Caco-2 (cell line): ENCODE measurements at places on chromosomes 16 and 17.

DNA sequence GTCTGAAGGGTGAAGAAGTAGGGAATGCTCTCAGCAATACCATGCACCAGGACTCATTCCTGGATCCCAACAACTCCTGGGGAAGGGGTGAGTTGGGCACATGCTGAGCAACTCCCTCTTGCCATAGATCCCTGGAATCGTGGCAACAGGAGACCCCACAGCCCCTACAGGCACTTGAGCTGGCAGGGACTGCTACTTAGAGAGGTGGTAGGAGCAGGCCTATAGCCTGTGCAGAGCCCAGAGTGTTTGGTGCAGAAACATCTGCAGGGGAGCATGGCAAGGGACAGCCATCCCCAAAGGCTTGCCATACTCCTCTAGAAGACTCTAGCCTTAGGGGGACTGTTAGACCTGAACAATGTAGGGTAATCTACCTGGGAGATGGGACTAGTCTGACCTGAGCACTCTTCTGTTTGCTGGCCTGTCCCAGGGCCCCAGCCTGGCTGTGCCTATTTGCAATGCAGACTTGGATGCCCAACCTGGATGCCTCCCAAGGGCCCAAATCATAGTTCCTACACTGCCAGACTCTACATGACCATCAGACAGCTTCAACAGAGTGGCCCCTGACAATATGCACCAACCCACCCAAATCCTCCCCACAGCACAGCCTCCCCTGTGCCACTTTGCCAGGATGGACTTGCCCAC lies 568.6 kb upstream of the KIF2B start:
- DNase-seq, result no peak

GRCh38 chr17:44543213-44543904 lies 13.9 kb upstream of the FZD2 start:
- DNase-seq, result peak; percentile 97

- no peak for DNase-seq
Measured at GRCh38 chr17:36750316-36750885, 149.0 kb downstream of the MRM1 start.

- DNase-seq, result no peak
Measured at GRCh38 chr16:22239131-22239805, 33.2 kb downstream of the EEF2K start.

- DNase-seq, result no peak
Measured at GRCh38 chr16:6153901-6154300, 1056.3 kb upstream of the EEF2KMT start.

- DNase-seq, result no peak
Measured at GRCh38 chr17:12789075-12789480, 220 bp upstream of the ARHGAP44 start.

DNA sequence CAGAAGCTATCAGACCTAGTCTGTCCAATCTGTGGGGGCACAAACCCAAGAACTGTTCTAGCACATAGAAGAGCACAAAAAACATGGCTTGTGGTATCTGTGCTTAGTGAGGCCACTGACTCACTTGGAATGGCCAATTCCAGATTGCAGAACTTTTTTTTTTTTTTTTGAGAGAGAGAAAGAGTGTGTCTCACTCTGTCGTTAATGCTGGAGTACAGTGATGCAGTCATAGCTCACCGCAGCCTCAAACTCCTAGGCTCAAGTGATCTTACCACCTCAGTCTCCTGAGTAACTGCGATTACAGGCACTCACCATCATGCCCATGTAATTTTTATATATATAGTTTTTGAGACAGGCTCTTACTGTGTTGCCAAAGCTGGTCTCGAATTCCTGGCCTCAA lies 77.2 kb upstream of the CLEC3A start:
- DNase-seq, result no peak

- no peak for DNase-seq
Measured at GRCh38 chr16:81106826-81107503, 10.8 kb upstream of the GCSH start.

GRCh38 chr17:64683796-64684195 lies 21.7 kb upstream of the SMURF2 start:
- no peak for DNase-seq

DNA sequence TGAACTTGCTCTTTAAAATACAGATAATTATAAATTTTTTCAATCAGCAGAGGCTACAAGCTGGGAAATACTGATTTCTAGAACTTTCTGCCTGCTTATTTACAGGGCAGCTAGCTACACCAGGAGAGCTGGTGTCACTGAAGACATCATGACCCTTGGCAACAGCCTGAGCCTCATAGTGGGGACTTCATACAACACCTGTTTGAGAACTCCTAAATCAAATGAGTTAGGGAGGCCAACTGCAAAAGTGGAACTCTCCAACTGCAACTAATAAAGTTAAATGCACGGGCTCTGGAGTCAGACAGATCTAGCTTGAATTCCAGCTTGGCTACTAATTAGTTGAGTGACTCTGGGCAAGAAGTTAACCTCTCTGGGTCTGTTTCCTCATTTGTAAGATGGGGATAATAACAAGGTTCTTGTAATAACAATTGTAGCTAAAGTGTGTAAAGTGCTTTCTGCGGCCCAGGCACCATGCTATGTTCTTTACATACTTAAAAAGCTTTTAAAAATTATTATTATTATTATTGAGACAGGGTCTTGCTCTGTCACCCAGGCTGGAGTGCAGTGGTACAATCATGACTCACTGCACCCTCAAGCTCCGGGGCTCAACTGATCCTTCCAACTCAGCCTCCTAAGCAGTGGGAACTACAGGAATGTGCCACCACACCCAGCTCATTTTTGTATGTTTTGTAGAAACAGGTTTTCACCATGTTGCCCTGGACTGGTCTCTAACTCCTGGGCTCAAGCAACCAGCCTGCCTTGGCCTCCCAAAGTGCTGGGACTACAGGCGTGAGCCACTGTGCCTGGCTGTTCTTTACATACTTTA lies 33.4 kb downstream of the VAC14 start:
- no peak for DNase-seq

GRCh38 chr16:24491731-24492130 lies 47.6 kb upstream of the RBBP6 start:
- no peak for DNase-seq

DNA sequence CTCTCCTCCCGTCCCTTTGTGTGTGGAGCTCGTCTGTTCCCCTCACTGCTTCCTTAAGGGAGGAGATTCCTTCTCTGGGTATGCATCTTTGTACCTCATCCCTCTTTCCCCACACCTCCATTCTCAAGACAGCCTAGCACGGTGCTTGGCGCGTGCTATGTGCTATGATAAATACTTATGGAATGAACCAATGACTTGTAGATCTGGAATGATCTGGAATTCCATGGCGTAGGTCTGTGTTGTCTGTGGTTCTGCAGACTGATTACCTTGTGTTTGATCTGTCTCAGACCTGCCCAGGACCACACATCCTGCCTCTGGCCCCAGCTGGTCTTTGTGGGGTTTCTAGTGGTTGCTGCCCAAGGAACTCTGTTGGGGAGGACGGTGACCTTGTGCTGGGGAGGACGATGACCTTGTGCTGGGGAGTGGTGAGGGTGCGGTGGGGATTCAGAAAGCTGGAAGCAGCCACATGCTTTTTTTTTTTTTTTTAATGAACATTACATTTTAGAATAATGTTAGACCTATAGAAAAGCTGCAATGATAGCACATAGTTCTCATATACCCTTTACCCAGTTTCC lies 33.5 kb upstream of the ETV4 start:
- peak; percentile 75 for DNase-seq

DNA sequence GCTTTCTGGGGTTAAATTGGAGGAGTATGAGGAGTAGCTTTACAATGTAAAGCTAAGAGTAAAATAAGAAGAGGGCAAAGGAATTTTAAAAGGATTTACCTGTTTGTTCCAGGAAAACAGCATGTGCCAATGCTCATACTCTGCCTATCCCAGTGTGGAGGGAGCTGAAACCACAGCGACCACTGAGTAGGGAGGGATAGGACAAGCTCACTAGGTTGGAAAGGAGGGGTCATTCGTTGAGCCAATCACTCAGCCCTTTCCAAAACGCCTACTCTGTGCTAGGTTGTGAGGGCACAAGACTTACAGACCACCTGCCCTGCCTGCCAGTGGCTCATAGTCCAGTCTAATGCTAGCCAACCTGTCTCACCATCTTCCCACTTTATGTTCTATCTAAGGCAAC lies 1.1 kb upstream of the DNAJC7 start:
- DNase-seq, result no peak

GRCh38 chr17:65099941-65100315 lies 37.2 kb upstream of the RGS9 start:
- DNase-seq, result no peak

DNA sequence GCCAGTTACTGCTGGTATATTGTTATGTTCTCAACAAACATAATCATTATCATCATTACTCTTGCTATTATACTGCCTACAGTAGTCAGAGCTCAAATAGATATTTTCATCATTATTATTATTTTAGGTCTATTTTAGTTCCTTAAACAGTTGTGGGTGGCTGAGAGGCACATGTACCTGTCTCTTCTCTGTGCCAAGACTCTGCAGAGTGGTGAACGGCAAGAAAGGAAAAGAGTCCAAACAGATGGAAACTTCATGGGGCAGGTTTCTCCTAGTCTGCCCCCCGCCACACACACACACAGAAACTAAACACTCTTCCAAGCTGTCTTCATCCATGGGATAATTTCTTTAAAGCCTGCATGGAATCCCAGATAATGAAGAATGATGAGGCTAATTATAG lies 77.7 kb upstream of the CLEC3A start:
- no peak for DNase-seq

DNA sequence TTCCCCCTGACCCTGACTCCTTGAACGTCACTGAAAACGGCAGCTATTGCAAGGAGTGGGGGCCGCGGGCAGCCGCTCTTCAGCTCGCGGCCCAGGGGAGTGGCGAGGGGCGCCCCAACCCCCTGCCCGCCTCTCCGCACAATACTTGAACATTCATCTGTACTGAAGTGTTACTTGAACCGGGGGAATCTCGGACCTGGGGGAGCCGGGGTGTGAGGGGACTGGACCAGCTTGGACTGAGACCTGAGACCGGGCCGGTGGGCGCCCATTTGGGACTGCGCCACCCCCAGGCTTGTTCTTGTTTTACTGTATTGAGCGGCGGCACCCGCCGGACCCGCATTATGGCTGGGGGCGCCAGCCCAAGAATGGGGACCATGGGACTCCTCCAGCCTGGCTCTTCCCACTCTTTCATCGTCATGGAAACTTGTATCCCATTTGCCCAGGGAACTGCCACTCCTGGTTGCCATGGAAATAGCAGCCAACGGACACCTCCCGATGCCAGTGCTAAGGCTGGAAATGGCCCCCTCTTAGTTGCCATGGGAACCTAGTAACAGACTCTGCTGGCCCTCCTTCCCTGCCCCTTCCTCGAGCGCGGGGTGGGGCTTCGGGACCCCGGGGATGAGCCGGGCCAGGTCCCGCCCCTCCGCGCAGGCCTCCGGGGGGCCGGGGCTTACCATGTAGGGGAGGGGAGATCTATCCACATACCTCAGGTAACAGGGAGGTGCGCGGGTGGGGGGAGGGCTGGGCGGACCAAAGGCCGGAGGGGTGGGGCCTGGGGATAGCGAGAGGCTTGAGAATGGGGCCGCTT lies 805 bp upstream of the ORAI3 start:
- peak; percentile 92 for DNase-seq

GRCh38 chr16:54140057-54140787 lies 146.4 kb downstream of the IRX3 start:
- DNase-seq, result no peak

DNA sequence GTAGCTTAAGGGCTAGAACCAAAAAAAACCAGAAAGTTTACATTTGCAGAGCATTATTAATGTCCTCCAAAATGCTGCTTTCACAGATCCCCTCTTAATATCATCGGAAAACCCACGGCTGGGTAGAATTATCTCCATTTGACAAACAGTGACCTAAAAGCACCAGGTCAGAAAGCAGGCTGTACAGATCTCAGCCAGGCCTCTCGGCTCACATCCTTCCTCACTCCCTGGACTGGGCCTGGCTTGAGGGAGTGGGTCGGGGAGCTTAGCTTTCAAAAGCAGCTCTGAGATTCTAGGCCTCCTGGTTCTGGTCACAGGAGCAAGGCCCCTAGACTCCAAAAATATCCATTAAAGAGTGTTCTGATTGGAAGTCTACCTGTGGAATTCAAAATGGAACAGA lies 9.1 kb upstream of the SLC12A3 start:
- DNase-seq, result no peak

DNA sequence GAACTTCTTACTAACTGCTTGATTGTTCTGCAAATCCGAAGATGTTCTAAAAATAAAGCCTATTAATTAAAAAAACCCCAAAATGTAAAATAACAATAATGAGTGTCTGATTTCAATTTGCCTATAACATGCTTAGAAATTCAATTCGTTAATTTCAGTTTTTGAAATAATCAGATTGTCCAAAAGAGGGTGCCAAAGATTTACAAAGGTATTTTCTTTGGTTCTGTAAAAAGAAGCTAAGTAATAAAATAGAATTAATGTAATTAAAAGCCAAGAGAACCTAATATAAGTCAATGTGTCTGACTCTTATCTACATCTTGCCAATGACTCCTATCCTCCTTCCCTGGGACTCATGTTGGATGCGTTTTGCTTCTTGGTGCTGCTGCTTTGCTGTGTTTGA lies 75.0 kb upstream of the CPHXL start:
- DNase-seq, result no peak

DNA sequence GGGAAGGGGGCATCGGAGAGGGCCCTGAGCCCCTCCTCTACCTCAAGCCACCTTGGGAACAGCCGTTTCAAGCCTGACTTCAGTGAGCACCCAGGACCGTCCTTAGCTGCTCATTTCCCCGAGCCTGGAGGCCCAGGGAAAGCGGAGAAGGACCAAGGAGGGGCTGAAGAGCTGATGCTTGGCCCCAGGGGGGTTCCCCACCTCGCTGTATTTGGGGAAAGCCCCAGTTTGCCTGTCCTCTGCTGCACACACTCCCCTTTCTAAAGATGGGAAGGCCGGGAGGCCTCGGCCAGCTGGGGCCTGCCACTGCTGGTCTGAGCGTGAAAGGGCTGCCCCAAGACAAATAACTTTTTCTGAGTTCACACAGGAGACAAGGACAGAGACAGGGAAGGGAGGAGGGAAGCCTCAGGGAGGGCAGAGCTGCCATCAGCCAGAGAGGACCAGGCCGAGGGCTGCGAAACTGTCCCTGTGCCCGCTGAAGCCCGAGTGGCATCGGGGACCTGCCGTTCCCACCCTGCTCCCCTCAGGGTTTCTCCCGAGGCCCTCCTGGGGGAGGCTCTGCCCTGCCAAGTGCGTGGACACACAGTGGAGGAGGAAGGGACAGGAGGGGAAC lies 11.6 kb downstream of the ZACN start:
- no peak for DNase-seq

- no peak for DNase-seq
Measured at GRCh38 chr16:66131156-66131807, 235.2 kb upstream of the CDH5 start.

- no peak for DNase-seq
Measured at GRCh38 chr16:24753437-24753836, 24.0 kb downstream of the TNRC6A start.

- no peak for DNase-seq
Measured at GRCh38 chr17:50322271-50322670, 23.7 kb upstream of the XYLT2 start.

DNA sequence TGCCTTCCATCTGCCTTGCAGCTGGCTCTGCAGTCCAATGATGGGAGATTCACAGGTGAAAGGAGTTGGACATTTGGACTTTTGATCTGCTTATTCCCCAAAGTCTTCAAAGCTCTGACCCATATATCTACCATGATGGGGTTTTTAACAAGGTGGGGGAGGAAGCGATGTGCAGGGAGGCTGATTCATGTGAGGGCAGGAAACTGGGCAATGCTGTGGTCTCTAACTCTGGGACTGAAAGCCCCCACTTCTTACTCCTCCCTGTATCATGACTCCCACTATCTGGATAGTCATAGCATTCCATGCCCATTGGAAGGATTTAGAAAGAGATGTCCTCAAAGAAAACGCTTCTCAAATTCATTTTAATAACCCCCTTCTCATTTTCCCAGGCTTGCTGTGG lies 16.3 kb downstream of the HOXB1 start:
- DNase-seq, result no peak

- no peak for DNase-seq
Measured at GRCh38 chr16:10750793-10751192, 7.2 kb downstream of the NUBP1 start.
